HepG2 (cell line): ENCODE measurements at places on chromosomes 3 and 15.
A peak's percentile ranks its signal among the peaks of the same experiment; 100 is the strongest.

GRCh38 chr3:170089862-170090600, 52.2 kb downstream of the GPR160 start:
- no peak for DNase-seq

- DNase-seq: no peak
Observed at GRCh38 chr15:91289324-91289723, 189.3 kb downstream of the SV2B start.

- DNase-seq: no peak
Observed at GRCh38 chr3:53044711-53045517, 959 bp downstream of the SFMBT1 start.

- DNase-seq: no peak
Observed at GRCh38 chr15:46938169-46938568, 779.1 kb upstream of the SEMA6D start.

DNA sequence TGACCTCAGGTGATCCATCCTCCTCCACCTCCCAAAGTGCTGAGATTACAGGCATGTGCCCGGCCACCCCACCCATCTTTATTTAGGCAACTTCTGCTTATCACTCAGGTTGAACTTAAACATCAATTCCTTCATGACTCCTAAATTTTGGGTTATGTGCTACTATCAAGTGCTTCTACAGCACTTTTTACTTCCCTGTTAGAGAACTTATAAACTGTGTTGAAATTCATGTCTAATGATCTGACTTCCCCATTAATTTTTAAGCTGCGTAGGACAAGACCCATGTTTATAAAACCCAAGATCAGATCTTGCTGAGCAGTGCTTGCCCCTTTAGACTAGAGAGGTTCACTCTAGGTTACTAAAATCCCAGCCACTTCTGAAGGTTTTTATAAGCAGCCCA, 266.2 kb upstream of the TPRG1 start:
- DNase-seq: no peak

- no peak for DNase-seq
Observed at GRCh38 chr3:64098670-64099069, 75.4 kb upstream of the PSMD6 start.

- DNase-seq: no peak
Observed at GRCh38 chr3:107760144-107760543, 237.4 kb downstream of the BBX start.

GRCh38 chr15:77974098-77974414, 103.5 kb downstream of the TBC1D2B start:
- DNase-seq: no peak

- no peak for DNase-seq
Observed at GRCh38 chr3:6435951-6436350, 425.0 kb upstream of the GRM7 start.

DNA sequence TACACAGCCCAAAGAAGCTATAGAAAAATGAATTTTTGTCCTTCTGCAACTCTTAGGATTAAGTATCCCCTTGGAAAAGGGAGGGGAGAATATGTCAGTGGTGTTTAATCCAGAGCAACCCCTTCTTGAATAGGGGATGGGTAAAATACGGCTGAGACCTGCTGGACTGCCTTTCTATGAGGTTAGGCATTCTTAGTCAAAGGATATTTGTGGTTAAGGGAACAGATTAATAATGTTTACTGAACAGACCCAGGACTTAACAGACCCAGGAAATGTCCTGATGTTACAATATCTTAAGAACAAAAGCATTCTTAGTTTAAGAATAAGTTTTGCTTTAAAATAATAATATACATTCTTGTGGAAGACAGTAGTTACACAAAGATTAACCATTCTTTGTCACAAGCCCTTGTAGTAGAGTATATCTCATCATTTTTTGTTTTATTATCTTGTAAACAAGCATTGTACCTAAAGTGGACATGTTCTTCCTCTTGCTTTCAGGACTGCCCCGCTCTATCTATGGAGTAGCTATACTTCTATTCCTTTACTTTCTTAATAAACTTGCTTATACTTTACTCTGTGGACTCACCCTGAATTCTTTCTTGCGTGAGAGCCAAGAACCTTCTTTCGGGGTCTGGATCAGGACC, 43.8 kb upstream of the B3GALNT1 start:
- DNase-seq: no peak

GRCh38 chr15:77819048-77819850, 186.5 kb upstream of the LINGO1 start:
- no peak for DNase-seq

DNA sequence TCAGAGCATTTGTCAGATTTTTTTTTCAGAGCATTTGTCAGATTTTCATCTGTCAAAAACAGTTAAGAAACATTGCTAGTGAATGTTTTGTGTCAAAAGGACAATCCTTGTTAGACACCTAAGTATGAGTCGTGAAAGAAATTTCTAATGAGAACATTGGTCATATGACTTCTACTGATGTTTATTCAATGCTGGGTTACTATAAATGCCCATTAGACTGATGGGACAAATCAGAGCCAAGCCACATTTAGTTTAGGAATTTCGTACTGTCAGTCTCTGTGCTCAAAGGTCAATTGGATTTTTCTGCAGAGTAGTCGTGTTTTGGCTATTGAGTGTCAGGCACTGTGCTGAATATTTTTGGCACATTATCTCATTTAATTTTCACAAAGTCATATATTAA, 31.6 kb downstream of the TSC22D2 start:
- no peak for DNase-seq

DNA sequence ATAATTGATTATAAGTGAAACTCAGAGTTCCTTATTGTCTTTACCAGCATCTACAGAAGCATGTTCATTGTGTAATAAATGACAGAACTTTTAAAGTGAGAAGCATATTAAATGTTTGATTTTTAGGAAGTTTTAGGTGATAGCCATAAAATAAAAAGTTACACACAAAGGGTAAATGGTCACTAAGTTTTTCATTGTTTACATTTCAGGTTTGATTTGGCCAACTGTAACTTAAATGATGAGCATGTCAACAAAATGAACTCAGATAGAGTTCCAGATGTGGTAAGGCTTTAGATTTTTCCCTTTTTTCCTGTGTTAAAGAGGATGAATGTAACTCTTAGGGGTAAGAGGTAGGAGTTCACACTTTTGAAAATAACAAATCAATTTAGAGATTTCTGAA, 25.9 kb downstream of the NMD3 start:
- no peak for DNase-seq

DNA sequence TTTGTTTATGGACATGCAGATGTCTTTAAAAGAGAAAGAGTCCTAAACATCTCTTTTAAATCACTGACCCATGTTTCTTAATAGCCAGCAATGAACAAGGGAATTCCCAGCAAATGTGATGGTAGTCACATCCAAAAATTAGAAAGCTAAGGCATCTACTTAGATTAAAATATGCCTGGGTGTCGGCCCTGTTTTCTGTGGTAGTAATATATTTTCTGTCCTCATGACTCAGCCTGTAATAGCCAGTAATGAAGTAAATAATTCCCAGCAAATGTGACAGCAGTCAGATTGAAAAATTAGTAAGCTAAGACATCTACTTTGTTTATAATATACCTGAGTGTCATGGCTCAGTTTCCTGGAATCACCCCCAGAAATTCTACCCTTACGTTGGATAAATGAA, 60.6 kb upstream of the MYRIP start:
- no peak for DNase-seq

GRCh38 chr15:99485992-99486370, 79.8 kb upstream of the MEF2A start:
- DNase-seq: no peak

GRCh38 chr3:107942951-107943749, 147.7 kb downstream of the CD47 start:
- DNase-seq: no peak

DNA sequence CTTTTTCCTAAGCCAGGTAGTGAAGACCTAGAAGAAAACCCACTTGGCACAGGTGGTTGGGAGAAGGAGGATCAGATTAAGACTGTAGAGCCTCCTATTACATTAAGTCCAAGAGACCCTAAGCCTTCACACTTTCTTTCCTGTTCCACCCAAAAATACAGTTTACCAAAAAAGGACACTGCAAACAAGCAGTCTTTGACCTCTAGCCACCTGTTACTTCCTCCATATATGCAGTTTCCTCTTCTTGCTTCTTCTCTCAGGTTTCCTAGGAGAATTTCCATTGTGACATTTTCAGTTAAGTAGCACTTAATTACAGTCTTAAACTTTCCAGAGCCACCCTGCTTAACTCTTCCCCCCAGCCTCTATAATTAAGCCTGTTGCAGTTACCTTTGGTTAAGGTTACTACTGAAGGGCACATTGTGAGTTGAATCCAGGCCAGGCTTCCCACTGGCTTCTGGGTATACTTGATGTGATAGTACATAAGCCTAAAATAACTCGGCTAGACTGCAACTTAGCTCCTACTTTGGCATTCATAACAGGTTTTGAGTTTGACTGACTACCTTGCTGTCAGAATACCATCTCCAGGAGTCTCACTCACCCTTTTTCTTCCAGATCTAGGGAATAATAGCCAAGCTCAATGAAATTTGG, 114.2 kb upstream of the UMPS start:
- DNase-seq: no peak

DNA sequence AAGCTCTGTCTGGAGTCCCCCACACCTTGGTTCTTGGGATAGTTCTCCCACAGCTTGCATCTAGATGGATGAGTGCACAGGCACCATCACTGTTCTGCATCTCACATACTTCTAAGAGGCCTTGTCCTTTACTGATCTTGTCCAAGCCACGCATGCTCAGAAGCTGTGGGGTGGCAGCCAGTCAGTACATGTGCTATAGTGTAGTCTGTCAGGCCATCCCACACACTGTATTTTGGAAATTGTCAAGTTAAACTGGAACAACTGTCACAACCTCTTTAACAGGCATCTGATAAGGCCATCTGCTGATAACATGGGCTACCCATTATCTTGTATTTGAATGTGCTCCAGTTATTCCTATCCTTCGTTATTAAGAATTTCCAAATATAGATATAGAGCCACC, 296.5 kb upstream of the AZI2 start:
- no peak for DNase-seq

DNA sequence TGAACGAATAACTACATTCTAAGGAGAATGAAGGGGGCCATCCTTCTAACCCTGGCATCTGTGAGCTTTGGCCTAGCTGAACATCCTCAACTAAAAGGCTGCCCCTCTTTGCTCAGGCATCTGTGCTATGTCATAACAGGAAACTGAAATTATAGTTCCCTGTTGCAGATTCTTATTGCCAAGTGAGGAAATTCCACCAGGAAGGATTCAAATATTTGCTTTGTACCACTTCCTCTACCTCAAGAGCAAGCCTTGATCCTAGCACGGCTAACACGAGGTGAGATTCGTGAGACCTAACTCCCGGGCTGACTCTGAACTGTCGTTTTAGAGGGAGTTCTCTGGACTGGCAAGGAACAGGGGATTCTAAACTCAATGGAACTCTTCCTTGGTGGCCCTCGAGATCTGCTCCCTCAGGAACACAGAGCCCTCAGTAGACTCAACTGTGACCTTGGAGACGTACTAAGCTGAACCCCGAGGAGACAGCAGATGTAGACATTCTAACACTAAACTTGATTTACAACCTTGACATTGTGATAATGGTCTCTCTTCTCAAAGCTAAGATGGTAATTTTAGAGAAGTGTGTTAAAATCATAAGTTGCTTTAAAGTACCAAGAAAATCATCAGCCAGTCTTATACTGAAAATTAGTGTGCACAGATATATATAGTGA, 4.2 kb downstream of the SPG21 start:
- peak; percentile 64 for DNase-seq

- DNase-seq: no peak
Observed at GRCh38 chr3:142118911-142119310, 30.4 kb downstream of the TFDP2 start.

GRCh38 chr3:186013312-186013711, 75.5 kb upstream of the TRA2B start:
- DNase-seq: no peak

DNA sequence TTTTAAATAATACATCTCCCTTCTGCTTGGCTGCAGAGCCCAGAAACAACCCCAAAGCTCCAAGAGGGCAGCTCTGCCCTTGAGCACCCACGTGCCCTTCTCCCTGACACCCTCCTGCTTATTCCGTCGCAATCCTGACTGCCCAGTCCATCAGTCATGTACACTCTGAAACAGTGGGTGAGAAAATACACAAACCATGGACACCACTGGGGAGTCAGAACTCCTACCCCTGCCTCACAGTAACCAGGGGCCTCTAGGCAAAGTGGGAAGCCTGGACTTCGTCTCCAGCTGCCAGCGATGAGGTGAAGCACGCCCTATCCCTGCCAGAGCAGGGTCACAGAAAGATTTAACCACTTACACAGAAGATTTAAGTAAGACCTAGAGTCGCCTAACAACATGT, 40.1 kb downstream of the HERC2 start:
- no peak for DNase-seq

GRCh38 chr3:42036483-42036823, 54.7 kb upstream of the TRAK1 start:
- peak; percentile 58 for DNase-seq

DNA sequence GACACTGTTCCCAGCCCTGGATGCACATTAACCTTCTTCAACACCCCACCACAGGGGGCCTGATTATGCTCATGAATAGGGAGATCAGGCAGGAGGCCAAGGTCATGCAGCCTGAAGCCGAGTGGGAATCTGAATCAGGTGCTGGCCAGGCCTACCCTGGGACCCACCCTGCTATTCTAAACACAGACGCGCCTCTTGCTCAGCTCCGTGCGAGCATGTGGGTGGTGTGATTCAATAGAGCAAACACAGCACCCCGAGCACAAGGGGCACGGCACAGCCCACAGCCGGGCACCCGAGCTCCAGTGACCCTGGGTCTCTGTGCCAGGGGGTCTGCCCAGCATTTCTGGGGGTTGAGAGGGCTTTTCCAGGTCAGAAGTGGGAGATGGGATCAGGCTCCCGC, 24.6 kb upstream of the GRIP2 start:
- peak; percentile 10 for DNase-seq

GRCh38 chr15:97978401-97979139, 18.1 kb downstream of the ARRDC4 start:
- peak; percentile 58 for DNase-seq

GRCh38 chr3:55857633-55858032, 370.5 kb upstream of the WNT5A start:
- DNase-seq: no peak

DNA sequence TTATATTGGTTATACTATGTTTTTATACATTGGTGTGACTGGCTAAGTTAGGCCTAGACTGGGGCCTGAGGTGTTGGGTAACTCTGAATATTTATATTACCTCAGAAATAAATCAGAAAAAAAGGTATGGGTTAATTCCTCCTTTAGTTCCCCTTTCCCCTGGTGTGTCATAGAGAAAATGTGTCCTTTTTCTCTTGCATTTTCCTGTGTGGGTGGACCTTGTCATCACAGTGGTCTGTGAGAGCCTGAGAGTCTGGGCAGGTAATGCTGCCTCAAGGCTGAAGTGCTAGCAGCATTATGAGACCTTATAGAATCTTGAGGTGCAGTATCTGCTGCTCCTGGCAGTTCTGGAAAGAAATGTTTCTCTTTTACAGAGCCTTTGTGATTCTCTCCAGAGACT, 69.7 kb downstream of the PCOLCE2 start:
- no peak for DNase-seq

DNA sequence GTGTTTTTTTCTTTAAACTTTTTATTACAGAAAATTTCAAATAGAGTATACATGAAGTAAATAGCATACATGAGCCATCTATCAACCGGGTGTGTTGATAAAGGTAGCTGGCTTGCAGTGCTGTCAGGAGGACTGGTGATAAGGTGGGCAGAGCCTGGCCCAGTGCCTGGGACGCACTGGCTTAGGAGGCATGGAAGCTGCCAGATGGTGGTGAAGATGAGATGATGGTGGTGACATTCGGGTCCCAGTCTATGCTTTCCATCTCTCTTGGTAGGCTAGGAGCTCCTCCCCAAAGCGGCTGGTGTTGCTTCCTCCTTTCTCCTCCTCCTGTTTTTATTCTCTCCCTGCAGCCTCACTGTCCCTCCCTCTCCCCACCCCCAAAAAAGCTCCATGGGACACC, 101.7 kb downstream of the ADCY5 start:
- no peak for DNase-seq

GRCh38 chr3:36763850-36764703, at the start of gene DCLK3:
Gene DCLK3, minus strand, starts transcription at chr3:36764553. Its CDS starts 290 bp downstream, at chr3:36764263.
- DNase-seq: no peak
